ENCODE measurements at places on chromosomes 6 and 20.

DNA sequence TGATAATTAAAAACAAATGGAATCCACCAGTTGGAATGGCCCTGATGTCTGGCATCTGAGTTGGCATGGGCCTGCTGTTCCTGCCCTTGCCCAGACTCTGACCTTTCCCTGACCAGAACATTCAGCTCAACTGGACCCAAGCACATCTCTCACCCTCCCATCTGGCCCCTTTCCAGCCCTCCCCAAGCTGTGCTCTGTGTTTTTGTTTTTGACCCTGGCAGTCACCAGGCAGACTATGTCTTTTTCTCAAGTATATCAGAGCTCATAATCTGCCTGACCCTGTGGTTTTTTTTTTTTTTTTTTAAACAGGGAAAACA is 117.6 kb downstream of the TRDN start:
- no peak for DNase-seq

DNA sequence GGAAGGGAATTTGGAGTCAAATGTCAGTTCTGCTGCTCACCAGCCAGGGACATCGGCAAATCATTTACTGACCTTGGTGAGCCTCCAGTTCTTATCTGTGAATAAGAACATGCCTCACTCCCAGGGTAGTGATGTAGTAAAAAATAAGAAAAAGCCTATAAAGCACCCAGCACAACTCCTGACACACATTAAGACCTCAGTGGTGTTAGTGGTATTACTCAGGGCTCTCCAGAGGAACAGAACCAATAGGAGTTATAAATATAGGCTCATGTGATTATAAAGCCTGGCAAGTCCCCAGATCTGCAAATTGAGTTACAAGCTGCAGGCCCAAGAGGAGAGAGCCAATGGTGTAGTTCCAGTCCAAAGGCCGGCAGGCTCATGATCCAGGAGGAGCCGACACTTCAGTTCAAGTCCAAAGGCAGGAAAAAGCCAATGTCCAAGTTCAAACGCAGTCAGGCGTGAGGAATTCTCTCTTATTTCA is 71.3 kb upstream of the EYA2 start:
- DNase-seq = no peak

- no peak for DNase-seq
Observed at GRCh38 chr6:90109141-90109540, 187.5 kb downstream of the BACH2 start.

- no peak for DNase-seq
Observed at GRCh38 chr20:11376998-11377397, 540.7 kb upstream of the BTBD3 start.

DNA sequence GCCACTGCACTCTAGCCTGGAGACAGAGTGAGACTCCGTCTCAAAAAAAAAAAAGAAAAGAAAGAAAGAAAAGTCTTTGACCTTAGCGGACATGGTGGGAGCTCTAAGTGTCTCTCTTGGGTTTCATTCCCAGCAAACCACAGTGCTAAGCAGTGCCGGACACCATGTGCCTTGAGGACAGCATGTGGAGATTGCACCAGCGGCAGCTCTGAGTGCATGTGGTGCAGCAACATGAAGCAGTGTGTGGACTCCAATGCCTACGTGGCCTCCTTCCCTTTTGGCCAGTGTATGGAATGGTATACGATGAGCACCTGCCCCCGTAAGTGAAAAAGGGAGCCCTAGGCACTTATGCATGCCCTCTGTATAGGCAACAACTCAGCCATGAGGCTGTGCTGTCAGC is 79.4 kb downstream of the GFRA4 start:
- no peak for DNase-seq
